ENCODE measurements at places on chromosomes 6 and 20.

- no peak for DNase-seq
Measured at GRCh38 chr20:43554369-43554768, 4.5 kb upstream of the SGK2 start.

DNA sequence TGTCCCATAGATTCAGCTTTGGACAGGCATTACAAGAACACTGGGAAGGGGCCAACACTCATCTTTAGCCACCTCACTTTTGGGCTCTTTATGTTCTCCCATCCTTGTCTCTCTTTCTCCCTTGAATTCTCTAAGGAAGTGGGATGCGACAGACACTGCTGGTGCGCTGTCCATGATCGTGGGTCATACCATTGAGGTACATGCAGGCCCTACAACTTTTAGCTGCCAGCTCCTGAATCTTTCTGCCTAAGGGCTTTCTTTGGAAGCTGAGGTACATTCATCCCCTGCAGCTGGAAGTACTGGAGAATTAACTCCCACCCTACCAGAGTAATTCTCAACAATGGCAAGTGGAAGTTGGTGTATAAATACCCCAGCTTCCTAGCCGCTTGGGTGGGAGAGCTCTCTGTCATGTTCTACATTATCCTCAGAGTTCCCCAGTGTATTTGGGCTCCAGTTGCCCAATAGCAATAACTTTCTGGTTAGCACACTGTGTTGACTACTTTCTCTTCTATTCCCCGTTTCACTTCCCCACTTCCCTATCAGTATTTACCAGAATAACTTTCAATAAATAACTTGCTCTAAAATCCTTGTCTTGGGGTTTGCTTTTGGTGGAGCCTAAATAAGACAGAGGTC, 309.4 kb upstream of the RNF24 start:
- DNase-seq: no peak

DNA sequence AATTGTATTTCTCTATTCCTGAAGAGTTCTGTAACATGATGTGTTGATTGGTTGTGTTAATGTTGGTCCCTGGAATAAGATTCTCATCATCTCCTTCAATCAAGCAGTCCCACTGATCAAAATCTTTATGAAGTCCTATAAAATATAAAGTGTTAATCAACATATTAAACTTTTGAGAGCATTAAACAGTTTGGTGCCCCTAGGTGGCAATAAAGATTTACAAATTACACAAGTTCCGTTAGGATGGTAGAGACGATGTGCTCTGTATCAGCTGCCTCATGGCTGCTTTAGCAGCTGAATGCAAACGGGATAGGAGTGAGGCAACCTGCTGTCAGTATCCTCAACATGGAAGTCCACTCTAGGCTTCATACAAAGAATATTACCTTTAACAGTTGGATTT, 16.9 kb downstream of the TDRD6 start:
- peak; percentile 56 for DNase-seq

DNA sequence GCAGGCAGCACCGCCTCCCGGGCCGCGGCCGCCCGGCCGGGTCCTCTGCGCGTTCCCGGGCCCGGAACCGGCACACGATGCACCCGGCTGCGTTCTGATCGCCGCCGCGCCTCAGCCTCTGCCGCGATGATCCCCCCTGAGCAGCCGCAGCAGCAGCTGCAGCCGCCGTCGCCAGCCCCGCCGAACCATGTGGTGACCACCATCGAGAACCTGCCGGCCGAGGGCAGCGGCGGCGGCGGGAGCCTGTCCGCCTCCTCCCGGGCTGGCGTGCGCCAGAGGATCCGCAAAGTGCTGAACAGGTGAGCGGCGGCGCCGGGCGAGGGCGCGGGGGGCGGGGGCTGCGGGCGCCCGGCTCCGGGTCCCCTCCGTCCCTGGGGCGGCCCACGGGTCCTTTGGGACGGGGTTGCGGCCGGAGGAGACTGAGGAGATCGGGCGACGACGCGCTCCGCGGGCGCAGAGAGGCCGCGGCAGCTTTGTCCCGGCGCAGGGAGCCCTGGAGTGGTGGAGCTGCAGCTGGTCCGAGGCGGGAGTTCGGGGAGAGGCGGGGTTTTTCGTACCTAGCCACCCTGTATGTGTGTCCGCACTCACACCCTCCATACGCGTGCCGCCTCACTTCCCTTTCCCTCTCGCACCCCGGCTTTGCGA, 659 bp downstream of the SLC35F1 start:
- DNase-seq: no peak

- DNase-seq: peak; percentile 86
Measured at GRCh38 chr20:62818592-62819493, 2.0 kb downstream of the COL9A3 start.

DNA sequence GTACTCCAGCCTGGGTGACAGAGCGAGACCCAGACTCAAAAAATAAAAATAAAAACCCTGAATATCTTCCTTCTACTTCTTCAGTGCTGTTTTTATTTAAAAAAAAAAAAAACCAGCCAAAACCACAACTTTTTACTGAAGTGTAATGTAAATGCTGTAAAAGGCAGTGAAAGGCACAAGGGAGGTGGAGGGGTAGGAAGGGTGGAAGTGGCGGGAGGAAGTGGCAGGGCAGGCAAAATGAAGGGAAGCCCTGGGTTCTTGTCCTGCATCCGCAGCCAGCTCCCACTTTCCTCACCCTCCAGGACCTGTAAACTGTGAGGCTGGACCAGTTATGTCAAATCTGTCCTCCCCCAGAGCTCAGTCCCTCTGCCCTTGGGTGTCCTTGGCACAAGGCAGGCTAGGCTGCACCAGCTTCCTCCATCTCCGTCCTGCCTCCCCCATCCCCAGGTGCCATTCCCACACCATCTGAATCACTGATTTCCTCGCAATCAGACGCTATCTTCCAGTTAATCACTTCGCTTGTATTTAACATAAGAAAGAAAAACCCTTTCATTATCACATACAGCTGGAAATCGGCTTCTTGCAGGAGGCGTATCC, 13.7 kb upstream of the PANK2 start:
- DNase-seq: no peak

GRCh38 chr20:37615340-37616109, 78.3 kb upstream of the CTNNBL1 start:
- peak; percentile 53 for DNase-seq

DNA sequence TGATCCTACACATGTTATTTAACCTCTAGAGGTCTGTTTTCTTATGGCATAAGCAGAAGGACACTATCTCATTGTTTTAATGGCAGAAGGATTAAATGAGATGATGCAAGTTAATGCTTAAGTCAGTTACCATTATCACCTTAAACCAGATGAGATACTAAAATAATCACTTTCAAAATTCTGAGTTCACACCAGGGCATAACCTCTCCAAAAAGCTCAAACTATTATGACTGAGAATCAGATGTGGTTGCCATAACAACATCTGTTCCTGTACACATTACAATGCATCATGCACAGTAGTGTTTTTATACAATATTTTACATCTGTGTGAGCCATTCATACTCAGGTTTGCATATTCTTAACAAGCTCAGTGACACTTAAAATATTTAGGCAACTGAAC, 10.2 kb downstream of the ADNP start:
- DNase-seq: no peak

DNA sequence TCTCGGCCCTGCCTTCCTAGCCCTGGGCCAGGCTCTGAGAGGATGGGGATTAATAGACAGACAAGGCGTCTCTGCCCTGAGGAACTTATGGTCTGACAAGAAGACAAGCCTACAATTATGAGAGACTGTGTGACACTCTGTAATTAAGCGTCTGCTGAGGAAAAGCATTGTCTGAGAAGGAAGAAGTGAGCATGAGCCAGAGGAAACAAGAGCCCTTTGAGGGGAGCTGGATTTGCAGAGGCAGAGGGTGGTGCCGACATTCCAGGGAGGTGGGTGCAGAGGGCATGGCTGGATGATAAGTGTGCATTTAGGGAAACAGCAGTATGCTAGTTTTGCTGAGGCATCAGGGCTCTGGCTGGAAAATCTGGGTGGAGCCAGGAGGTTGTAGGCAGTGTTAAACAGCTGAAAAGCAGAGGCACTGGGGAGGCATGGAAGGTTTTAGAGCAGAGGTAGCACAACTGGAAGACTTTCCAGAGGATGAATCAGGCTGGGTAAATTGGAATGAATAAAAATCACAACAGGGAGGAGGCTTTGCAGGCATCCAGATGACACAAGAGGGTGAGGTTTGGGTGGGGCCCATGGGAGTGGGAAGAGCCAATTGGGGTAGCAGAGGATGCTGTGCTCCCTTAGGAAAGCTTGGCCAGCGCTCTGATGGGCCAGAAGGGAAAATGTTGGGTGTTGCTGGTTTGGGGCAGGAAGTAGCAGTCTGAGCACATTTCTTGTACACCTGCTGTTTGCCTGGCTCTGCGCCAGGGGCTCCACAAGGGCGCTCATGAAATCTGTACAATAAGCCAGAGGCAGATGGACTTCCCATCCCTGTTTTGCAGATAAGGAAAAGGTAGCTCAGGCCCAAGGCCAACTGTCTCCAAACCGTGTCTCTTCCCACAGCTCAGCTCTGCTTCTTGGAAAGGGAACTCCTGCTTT, 74.0 kb upstream of the MYL9 start:
- peak; percentile 60 for DNase-seq

DNA sequence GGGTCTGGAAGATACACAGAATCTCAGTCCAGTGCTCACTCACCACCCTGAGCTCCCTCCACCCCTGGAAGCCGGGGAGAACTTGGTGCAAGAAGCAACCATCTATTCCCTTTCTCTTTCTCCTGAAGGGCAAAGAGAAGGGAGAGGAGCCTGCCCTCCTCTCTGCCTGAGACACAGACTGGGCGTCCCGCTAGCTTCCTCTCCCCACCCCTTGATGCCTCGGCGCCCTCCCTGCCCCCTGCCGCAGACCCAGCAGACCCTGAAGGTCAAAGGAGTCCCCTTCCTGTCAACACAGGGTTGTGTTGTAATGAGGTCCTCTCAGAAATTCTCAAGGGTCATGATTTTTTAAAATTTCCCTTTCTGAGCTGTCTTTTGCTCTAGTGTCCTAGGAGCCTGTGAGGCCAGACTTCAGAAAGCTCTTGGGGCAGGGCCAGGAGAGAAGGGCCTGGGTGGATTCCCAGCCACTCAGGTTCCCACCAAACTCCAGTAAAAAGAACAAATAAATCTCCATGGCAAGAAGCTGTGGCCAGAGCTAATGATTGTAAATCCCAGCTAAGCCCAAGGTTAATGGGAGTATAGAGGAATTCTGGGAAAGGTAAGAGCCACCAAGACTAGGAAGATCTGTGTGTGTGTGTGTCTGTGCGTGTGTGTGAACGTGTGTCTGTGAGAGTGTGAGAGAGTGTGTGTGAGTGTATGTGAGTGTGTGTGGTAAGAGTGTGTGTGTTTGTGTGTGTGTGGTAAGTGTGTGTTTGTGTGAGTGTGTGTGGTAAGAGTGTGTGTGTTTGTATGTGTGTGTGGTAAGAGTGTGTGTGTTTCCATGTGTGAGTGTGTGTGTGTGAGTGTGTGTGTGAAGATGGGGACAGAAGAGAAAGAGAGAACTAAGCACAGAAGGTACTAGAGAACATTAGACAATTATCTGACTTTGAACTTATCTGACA, 1.1 kb upstream of the JPH2 start:
- no peak for DNase-seq

DNA sequence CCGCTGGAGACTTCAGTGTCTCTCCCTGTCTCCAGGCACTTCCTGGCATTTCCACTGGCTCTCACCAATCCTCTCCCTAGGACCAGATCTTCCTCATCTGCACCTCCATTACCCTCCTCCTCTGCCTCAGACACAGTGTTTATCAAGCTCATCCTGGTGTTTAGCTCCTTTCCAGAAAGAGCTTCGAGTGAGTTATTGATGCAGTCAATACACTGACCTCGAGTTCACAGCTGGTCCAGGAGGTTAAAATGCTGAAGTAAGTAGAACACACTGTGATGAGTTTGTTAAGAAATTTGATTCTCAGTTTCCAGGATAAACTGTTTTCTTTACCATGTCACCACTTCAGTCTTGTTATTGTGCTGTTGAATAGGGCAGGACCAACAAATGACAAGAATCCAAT, 42.1 kb upstream of the ARMC2 start:
- no peak for DNase-seq

DNA sequence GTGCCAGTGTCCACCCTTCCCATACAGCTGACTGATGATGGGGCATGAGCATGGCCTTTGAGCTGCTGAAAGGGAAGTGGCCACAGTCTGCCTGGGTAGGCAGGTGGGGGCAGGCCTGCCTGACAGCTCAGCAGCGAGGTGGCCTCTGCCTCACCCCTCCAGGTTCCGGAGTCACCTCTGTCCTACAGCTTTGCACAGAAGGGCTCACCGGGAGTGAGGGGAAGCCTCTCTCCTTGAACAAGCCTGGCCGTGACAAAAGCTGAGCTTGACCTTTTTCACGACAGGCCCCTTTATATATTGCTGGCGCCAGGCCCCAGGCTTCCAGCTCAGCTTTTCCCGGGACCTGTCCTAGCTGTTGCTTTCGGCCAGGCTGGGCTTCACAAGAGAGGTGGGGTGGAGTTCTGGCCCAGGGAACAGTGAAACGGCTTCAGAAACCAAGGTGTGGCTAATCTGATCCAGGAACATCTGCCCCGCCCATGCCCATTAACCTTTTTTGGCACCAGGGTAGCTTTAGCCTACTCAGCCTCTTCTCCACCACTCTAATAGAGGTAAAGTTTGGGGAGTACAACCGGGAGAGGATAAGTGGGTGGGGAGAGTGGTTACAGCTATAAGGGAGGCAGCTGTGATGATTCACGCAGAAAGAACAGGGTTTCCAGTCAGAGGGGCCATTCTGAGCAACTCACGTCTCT, 42.9 kb downstream of the C6orf132 start:
- peak; percentile 88 for DNase-seq
